ENCODE measurements at places on chromosomes 7 and 10.
A peak's percentile ranks its signal among the peaks of the same experiment; 100 is the strongest.

GRCh38 chr10:5634918-5635317 lies 31.5 kb downstream of the ASB13 start:
- no peak for DNase-seq

DNA sequence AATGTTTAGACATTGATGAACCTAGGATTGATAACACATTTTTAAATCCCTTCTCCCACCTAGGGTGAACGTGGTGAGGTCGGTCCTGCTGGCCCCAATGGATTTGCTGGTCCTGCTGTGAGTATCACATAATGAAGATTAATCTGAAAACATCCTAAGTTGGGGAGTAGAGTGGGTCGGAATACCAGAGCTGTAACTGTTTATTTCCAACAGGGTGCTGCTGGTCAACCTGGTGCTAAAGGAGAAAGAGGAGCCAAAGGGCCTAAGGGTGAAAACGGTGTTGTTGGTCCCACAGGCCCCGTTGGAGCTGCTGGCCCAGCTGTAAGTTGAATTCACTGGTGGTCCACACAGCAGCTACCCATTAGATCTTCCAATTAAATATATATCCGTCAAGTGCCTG lies 25.6 kb downstream of the COL1A2 start:
- no peak for DNase-seq

DNA sequence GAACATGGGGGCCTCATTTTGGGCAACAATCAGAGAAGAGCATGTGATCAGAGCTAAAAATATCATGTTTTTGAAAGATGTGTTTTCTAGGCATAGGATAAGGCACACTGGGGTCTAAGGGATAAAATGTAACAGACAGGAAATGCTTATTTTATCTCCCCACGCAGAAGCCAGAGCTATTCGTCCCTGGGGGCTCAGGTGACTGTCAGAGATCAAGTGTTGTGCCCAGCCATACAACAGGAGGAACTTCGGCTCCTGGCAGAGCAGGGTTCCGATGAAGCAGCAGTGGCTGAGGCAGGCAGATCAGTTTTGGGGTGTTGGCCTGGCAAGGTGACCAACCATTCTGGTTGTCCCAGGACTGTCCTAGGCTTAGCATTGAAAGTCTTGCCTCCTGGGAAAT lies 15.2 kb downstream of the NPY start:
- DNase-seq, result no peak

DNA sequence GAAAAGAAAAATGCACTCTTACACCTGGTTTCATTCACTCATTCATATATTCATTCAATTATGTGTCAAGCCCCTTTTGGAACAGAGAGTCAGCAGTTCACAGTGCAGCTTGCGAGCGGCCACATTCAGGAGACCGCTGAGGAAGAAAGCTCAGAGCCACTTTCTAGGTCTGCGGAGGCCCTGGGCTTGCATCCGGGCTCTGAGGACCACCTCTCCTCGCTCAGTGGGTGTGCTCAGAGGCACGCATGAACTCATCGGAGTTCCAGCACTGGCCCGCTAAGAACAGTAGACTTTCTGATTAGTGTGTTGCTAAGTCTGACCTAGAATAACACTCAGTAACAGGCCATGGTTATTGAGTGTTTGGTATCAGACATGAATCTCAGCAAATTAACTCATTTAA lies 1.8 kb upstream of the FAM107B start:
- no peak for DNase-seq

DNA sequence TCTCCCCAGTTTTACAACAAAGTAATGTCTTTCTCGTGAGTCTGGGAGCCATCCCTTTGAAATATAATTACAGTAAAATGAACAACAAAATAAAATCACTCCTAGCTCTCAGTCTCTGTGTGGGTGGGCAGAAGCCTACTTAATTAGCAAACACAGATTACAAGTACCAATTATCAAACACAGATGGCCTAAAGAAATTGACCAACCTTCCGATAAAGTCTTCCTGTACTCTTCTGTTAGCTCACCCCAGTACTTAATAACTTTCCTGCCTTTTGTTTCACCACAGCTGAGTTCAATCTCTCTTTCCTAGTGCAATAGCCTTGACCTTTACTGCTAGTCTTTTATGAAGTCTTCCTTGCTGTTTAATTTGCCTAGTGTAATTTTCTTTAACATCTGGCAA lies 719.2 kb upstream of the MBL2 start:
- no peak for DNase-seq

GRCh38 chr10:74156919-74157289 lies 5.9 kb downstream of the ADK start:
- no peak for DNase-seq

DNA sequence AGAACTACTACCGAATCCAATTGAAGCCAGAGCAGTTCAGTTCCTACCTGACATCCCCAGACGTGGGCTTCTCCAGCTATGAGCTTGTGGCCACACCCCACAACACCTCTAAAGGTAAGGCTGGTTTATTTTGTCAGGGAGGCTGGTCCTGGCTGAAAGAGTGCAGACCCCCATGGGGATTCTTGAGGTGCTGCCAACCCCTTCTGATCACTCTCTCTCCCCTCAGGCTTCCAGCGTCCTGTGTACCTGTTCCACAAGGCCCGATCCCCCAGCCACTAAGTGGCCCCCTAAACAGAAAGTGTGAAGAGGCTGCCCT lies 3.1 kb downstream of the PPP1R35 start:
- DNase-seq, result no peak

GRCh38 chr10:118153287-118153686 lies 106.5 kb upstream of the RAB11FIP2 start:
- DNase-seq, result no peak

GRCh38 chr10:34549001-34549400 lies 266.1 kb downstream of the PARD3 start:
- DNase-seq, result no peak

DNA sequence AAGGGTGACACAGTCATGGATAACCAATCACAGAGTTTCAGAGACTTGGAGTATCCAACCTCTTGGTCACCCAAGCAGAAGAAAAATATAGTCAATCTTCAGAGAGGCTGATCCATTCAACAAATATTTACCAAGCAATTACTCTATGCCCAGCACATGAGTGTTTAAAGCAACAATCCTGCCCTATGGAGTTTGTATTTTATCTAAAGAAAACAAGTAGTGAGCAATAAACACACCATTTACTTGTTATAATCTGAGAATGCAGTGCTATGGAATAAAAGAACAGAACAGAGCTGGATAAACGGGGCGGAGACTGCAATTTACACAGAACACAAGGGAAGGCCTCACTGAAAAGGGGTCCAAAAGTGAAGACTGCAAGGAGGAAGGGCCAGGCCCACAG lies 63.8 kb downstream of the GRB10 start:
- DNase-seq, result no peak

DNA sequence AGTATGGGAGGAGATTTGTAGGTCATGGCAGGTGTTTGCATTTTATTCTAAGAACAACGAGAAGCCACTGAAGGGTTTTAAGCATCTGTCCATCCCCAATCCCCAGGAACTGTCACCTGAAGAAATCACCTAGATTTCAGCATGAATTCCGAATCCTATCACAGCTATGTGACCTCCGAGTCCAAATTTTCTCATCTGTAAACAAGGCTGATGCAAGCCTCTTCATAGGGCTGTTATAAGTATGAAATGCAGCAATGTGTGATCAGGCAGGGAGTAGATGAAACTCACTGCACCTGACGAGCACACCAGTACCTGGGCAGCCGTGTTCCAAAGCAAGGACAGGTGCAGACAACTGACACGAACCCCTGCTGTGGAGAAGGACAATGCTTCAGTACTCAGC lies 14.0 kb downstream of the HABP2 start:
- DNase-seq, result no peak

DNA sequence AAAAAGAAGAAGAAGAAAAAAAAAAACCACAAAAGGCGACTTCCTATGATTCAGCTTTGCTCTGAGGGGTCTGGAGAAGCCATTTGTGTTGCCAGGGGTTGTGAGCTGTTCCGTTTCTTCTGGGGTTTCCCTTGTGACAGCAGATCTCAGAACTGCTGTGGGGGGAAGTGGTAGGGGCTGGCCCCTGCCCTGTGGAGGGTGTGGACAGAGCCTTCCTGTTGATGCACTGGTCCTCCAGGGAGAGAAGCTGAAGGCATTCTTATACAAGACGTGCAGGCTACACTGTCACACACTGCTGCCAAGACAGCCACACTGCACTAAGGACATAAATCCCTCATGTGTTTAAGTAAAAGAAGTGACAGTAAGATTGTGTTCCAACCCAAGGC lies 17.3 kb upstream of the CSGALNACT2 start:
- DNase-seq, result peak; percentile 44

DNA sequence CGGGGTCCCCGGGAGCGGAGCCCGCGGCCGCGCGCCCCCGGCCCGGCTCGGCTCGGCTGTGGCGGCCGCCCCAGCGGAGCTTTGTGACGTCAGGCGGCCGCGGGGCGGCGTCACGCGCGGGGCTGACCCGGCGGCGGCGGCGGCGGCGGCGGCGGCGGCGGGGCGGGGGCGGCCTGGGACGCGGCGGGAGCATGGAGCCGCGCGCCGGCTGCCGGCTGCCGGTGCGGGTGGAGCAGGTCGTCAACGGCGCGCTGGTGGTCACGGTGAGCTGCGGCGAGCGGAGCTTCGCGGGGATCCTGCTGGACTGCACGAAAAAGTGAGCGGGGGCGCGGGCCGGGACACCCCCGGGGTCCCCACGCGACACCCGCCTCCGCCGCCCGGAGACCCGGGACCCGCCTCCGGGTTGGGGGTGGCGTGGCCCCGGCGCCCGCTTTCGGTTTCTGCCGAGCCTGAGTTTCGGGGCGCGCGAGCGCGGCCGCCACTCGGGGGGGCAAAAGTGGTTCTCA lies at the start of gene PWWP2B:
PWWP2B (plus strand) TSS at position 165 of the 506 bp plus-strand sequence; CDS start at position 192, 27 bp downstream.
- DNase-seq, result no peak

GRCh38 chr10:51894771-51895578 lies 195.6 kb upstream of the CSTF2T start:
- DNase-seq, result no peak

DNA sequence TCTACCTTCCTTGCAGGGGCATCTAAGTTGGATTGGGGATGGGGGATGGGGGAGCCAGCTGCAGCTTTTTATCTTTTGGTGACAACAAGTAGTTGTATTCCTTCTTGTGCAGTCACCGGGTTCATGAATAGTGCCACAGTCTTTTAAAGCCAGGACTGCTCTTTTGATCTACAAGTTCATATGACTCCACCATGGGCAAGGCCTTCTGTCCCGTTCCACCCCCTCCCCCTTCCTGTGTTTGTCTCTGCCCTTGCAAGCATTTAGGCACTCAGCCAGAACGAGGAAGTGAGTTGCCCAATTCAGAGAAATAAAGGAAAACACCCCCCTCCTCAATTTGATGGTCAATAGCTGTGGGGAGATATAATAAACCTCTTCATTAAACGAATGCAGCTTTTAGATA lies 44.8 kb upstream of the EGR2 start:
- DNase-seq, result no peak

GRCh38 chr10:60521974-60522405 lies 132.3 kb upstream of the ANK3 start:
- DNase-seq, result no peak

DNA sequence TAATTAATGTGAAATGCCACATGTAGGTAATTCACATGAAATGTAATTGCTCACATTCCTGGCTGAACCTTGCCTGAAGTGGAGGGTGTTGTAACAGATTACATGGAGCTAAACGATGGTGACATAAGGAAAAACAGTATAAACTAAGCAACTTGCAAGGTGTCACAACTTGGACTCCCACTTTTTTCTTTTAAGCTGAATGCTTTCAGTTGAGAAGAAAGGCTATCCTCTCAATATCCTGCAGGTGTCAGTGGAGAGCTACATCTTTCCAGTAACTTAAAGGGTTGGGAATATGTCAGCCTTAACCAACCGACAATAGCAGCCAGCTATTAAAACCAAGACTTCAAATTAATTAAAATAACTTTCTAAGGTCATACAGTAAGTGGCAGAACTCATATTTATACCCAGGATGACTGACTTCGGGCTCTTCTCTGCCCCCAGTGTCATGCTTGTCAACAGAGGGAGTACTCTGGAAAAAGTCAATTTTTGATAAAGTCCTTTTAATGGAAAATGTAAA lies 33.7 kb downstream of the NRBF2 start:
- no peak for DNase-seq

GRCh38 chr10:46319389-46319788 lies 32.6 kb downstream of the ANTXRL start:
- DNase-seq, result no peak

GRCh38 chr7:149043936-149044335 lies 15.6 kb upstream of the PDIA4 start:
- DNase-seq, result no peak

GRCh38 chr7:158966780-158967390 lies 110.5 kb downstream of the DYNC2I1 start:
- no peak for DNase-seq

GRCh38 chr10:107814865-107815487 lies 650.5 kb upstream of the SORCS1 start:
- no peak for DNase-seq

GRCh38 chr7:140326116-140326928 lies 72.0 kb downstream of the SLC37A3 start:
- DNase-seq, result peak; percentile 30

DNA sequence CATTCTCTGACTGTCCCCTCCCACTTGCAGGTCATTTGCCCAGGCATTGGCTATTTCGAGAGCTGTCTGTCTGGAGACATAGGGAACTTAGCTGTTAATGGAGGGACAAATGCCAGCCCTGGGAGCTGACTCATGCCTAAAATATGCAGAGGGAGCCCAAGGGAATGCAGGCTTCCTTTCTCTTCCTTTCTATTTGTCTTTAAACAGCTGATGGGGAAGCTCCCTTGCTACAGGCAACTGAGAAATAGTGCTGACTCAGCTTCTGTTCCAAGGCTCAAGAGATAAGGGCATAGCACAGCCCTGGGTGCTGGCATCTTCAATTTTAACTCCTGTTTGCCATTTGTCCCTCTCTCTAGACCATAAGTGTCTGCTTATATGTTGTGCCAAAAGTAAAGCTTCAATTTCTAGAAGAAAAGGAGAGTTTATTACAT lies 82.7 kb upstream of the C1GALT1 start:
- no peak for DNase-seq

DNA sequence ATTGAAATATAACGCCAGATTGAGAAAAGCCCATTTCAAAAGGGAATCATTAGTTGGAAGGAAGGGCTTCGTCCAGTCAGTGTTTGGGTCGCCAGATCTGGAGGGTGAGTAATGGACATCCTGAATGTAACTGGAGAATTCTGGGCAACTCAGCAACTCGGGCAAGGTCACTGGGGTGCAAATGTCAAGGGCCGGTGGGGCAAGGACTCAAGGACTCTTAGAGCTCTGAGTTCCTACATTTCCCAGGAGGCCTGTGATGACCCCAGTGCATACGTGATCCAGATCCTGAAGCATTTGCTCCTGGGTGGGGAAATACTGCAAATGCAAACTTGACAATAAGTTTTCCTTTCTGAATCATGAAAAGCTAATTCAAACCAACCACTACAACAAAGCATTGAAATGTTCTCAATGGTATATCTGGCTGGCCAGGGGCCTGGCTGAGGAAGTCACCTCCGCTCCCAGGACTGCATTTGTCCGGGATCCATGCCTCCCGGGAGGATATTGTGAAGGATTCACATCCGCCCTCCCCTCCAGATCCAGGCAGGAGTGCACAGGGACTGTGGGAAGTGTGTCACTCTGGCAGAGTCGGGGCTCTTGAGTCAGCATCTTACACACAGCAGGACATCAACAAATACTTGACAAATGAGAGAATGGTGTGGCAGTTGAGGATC lies 164.0 kb downstream of the FANK1 start:
- DNase-seq, result no peak

- no peak for DNase-seq
Measured at GRCh38 chr7:117061751-117062150, 108.5 kb downstream of the ST7 start.

- no peak for DNase-seq
Measured at GRCh38 chr7:121873289-121874194, 581 bp downstream of the PTPRZ1 start.

GRCh38 chr7:123847868-123848267 lies 2.9 kb downstream of the HYAL4 start:
- DNase-seq, result no peak

- DNase-seq, result no peak
Measured at GRCh38 chr10:103254538-103255325, 9.0 kb downstream of the RPEL1 start.
